Activated CD8-positive, alpha-beta memory T cell treated with anti-CD3 and anti-CD28 coated beads, Interleukin-2, amount 10 ng/mL, durations not matched to agents 7 days and 5 days (primary cell): ENCODE measurements at places on chromosomes 1 and 21. TPM values are rescaled to one million over a fixed set of nuclear protein-coding genes. Genes with fewer than 3 reads are reported as not detected.

DNA sequence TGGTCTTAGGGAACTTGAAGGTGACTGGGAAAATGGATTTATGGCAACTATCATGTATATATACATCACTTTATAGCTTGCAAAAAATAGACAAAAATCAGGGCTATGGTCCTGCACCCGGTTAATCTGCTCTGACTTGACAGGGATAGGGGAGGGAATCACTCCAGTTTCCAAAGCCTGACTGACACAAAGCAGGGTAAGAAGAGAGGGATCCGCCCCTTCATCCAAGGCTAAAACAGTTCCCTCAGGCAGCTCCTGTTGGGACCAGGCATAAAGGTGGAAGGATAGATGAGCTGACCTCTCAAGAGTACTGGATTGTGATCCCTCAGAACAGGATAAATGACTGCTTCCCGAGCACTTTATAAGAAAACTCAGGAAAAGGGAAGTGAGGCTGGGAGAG, 1.4 kb downstream of the PBXIP1 start:
- DNase-seq = no peak

DNA sequence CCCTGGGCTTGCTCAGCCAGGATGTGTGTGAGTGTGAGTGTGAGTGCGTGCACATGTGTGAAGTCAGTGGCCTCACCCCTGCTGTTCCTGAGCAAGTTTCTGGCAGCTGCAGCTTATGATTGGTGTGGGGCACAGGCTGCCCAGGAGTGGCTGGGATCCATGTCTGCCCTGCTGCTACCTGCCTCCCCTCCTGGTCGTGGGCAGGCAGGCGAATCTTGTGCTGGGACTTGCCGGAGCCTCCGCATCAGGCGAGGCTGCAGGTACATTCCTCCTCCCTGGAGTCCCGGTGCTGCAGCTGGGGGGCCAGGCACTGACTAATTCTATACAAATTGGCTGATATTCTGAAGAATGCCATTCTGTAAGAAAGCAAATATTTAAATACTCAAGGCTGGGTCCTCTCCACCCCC, 85.6 kb upstream of the WNT4 start:
- no peak for DNase-seq

PLEKHN1 gene
- 3.3 TPM for total RNA-seq

DNAJC28 gene
- total RNA-seq = 0.53 TPM
